ENCODE measurements at places on chromosomes 16 and 17.
A peak's percentile ranks its signal among the peaks of the same experiment; 100 is the strongest.

- DNase-seq = no peak
Measured at GRCh38 chr16:75236736-75237397, 14.6 kb downstream of the BCAR1 start.

DNA sequence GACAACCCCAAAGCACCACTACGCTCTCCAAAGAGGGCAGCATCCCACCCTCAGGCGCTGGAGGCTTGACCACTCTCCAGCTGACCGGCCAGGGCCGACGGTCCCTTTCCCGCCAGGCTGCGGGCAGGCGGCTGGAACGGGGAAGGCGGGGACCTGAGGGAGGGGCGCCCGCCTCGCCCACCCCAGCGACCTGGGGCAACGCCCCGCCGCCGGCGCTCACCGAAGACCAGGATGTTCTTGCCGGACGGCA lies 431 bp downstream of the DYNC1LI2 start:
- DNase-seq = no peak

DNA sequence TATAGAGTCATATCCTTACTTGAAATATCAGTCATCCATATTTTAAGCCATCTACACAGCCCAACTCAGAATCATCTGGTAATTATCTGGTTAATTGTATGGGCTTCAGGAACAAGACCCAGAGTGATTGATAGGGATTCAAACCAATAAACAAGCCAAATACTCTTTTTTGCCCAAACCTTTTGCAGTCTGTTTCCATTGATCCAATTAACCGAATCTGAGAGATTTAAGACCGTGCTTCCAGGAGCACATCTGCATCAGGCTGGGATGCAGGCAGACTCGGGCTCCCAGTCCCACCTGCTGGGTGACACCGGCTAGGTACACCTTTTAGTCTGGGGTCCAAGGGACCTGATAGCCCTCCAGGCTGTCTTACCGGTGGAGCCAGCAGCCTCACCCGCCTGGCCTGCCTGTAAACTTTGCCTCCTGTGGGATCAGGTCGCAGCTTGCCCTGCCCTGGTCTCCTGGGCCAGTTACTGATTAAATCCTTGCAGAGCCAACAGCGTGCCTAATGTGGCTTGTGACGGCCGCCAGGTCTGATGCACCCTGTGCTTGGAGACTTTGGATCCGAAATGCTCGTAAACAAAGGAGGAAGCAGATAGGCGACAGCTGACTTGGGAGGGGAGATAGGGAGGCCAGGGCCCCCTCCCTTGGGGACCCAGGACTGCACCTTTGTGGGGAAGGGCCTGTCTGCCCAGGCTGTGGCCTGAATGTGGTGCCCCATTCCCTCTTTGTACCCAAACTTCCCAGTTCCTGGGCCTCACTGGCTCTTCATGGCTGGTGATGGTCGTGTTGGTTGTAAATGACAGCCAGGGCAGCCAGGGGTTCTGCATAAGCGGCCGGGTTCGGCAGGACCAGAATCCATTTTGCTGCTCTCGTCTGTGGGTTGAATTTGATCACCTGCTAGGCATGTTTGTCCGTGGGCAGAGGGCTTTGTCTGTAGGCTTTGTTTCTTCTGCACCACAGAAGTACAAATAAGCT lies 3.8 kb downstream of the CMIP start:
- no peak for DNase-seq

DNA sequence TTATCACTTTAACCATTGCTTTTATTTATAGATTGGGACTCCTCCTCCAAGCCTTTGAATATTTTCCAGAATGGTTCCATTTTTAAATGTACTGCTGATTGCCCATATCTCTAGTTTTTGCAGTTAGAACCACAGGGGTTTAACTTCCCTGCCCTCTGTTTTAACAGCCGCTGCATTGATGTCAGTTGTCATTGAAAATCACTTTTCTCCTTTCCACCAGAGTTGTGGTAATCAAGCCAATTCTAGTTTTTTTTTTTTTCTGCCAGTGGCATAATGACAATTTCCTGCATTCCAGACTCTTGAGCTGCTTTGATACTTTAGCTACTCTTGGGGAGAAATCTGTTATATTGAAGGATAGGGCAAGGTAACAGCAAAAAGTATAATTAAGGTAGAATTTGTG lies 91.5 kb downstream of the HS3ST4 start:
- no peak for DNase-seq

DNA sequence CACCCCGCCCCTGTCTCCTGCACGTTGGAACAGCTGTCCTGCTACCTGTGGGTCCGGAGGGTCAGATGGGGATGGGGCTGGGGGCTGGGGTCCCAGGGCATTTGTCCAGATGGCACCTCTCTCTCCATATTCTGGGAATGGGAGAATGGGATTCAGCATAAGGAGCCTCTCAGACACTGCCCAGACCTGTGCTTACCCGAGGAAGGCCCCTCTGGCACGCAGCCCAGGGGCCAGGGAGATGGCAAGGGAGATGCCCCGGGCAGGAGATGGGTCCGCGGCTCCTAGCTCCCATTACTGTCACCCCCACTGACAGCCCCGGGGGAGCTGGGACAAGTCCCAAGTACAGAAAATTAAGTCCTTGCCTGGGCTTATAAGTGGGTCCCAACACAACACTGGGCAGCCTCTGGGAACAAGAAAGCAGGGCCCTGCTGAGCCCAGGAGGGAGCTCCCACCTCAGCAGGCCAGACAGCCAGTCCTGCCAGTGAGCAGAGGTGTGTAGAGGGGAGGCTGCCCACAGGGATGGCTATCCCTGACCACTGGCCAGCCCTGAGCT lies 1.8 kb downstream of the VASN start:
- peak; percentile 53 for DNase-seq

DNA sequence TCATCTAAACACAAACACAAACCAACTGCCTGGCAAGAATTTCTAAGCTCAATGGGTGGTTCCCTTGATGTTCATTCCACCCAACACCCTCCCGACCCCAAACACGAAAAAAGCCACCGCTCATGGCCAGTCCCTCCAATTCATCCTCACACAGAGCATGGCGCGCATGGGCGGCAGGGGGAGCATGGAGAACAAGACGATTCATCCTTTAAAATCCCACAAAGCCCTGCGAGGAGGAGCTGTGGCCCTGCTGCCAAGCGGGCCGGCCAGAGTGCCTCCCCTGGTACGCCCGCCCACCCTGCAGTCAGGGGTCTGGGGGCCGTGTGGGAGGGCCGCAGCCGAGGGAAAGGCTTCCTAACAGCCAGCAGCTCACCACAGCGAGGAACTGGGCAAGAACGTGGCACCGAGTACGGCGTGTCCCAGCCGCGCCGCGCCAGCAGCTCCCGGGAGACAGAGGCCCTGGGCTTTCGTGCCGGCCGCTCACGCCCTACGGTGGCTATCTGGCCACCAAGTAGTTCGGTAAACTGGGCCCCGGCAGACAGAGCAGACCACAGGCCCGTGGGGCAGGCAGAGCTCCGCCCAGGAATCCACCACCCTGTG lies 60.9 kb downstream of the KLHDC4 start:
- no peak for DNase-seq

DNA sequence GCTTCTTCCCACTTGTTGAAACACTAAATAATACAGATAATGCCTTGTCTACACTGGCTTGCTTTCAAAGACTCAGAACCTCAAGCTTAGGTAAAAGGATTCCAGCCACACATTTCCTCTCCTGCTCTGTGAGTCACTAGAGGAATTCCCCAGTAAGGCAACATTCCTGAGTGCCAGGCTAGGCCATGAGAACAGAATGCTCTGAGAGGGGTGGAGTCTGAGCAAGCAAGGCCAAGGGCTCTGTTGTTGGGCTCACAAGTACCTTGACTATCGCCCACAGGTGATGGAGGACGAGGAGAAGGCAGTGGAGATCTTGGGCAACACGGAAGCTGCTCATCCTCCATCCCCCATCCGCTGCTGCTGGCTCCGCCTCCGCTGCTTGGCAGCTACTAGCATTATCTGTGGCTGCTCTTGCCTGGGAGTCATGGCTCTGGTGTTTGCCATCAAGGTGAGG lies 6.7 kb upstream of the PHKG2 start:
- DNase-seq = peak; percentile 80

DNA sequence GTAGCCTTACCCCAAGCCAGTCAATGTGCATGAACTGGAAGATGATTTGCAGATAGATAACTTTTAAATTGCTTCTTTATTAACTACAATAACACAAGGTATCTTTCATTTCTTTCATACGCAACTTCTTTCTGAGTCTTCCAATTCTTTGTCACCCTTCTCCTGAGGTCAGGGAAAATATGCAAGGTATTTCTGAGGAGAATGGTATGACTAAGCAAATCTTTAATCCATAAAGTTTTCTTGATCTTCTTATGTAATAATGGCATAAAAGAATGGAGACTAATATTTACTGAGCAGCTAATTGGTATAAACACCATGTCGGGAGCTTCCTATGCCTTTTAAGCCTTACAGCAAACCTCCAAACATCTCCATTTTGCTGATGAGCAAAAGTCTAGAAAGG lies 438.9 kb downstream of the KCNJ2 start:
- no peak for DNase-seq

DNA sequence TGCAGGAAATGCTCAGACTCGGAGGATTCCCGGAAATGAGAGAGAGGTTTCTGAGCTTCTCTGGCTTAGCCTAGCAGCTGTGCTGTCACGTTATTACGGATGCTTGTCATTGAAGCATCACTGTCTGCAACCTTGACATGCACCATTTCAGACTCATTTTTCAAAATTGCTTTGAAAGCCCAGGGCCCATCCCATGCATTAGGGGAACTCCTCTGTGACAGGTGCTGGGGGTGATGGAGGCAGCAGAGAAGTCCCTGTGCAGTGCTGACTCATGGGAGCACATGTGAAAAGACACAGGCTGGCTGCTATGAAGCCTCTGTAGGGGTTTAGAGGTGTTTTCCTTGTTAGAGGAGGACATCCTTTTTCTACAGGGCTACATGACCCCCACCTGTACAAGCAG lies 214.0 kb upstream of the MPHOSPH6 start:
- DNase-seq = no peak

- no peak for DNase-seq
Measured at GRCh38 chr16:29978564-29979270, 5.0 kb downstream of the TAOK2 start.

- no peak for DNase-seq
Measured at GRCh38 chr17:74945543-74945942, 9.8 kb downstream of the OTOP3 start.

- DNase-seq = peak; percentile 69
Measured at GRCh38 chr17:57999496-58000017, 7.5 kb downstream of the SRSF1 start.

GRCh38 chr16:9040800-9041412 lies 50.5 kb upstream of the HAPSTR1 start:
- no peak for DNase-seq

- DNase-seq = no peak
Measured at GRCh38 chr16:2966808-2967191, 2.3 kb upstream of the PAQR4 start.

GRCh38 chr16:7113949-7114348 lies 218.7 kb upstream of the RBFOX1 start:
- DNase-seq = no peak

DNA sequence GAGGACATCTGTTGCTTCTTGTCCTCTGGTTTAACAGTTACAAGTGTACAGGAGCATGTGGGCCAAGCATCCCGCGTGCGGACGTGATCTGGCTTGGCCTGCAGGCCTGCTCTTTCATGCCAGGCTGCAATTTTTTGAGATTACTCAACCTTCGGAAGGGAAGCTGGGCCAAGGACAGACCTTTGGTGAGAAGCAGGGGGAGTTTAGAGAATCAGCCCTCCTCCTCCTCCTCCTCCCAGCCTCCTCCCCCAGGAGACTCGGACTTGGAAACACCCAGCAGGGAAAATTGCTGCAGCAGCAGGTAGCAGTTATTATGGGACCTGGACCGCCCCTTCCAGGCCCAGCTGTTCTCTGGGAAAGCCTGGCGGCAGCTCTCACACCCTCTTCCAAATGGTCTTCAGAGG lies 5.1 kb upstream of the KLHL36 start:
- peak; percentile 87 for DNase-seq

DNA sequence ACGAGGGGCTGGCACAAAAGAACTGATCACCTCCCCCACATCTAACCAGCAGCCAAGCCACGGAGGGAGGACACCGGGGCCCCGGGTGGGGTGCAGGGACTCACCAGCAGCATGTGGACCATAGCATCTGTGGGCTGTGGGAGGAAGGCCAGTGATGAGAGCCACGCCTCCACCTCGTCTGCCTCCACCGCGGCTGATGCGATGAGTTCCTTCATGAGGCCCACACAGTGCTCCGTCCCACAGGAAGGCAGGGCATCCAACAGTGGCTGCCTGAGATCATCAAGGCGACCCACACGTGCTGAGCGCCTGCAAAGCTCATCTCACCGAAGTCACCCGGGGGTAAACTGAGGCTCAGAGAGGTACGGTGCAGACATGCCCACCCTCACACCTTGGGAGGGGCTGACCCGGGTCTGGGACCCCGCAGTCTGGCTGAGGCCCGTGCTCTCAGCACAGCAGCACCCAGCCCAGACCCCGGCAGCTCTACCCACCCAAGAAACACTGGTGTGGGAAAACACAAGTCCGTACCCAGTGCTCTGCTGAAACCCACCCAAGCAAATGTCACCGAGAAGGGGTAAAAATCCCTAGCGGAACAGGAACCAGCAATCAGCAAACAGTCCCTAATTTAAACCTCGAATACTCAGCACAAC lies 85.9 kb downstream of the LITAF start:
- no peak for DNase-seq

DNA sequence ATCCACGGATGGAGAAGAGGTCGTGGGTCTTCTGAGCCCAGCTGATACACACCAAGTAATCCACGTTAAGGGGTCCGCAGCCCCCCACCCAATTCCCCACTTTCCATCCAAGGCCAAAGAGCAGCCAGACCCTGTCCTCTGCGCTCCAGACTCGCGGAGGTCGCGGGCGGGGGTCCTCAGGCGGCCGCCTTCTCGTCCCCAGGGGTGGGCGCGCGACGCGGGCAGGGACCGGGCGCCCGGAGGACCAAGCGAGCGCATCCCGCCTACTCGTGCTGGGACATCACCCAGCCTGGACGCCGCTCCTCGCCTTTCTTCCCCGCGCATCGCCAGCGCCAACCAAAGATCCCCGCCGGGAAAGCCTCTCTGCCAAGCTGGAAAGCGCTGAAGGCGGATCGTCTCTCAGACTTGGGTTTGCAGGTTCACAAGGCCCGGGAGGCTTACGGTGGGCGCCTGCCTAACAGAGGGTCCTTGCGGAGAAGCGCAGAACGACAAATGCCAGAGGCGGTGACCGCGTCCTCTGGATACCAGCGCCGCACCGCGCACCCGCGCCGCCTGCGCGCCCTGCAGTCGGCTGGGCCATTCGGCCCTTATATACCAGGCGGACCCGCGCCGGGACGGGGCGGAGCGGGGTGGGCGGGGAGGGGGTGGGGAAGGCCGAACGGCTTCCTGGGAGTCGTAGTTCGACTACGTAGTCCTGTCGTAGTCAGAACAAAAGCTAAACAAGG lies 471.6 kb downstream of the SOX9 start:
- DNase-seq = peak; percentile 84

Data from fibroblast of skin of right quadriceps (primary cell).